ENCODE measurements at places on chromosomes 6 and 20. TPM values are rescaled to one million over a fixed set of nuclear protein-coding genes. Genes with fewer than 3 reads are reported as not detected.

Gene ZSCAN23
- total RNA-seq, result 3.9 TPM

Gene HCRTR2
- total RNA-seq, result not detected

Gene SLC17A2
- total RNA-seq, result not detected

Gene SAMHD1
- 22.8 TPM for total RNA-seq

Gene RPP40
- 14.0 TPM for total RNA-seq

Gene MUCL3
- total RNA-seq, result not detected

Gene TULP1
- total RNA-seq, result not detected

Gene KCNK15
- 0.19 TPM for total RNA-seq

Gene NKAIN4
- not detected for total RNA-seq

Gene NFATC2
- 0.19 TPM for total RNA-seq
